ENCODE measurements at places on chromosomes 11 and 22. TPM values are rescaled to one million over a fixed set of nuclear protein-coding genes. Genes with fewer than 3 reads are reported as not detected.

GRCh38 chr11:108025387-108026080, 16.8 kb downstream of the CUL5 start:
- no peak for DNase-seq

ARSA gene
- total RNA-seq = 21.4 TPM

GRCh38 chr11:130806746-130807145, 109.5 kb downstream of the SNX19 start:
- no peak for DNase-seq

HBG2 gene
- 0.40 TPM for total RNA-seq

DNA sequence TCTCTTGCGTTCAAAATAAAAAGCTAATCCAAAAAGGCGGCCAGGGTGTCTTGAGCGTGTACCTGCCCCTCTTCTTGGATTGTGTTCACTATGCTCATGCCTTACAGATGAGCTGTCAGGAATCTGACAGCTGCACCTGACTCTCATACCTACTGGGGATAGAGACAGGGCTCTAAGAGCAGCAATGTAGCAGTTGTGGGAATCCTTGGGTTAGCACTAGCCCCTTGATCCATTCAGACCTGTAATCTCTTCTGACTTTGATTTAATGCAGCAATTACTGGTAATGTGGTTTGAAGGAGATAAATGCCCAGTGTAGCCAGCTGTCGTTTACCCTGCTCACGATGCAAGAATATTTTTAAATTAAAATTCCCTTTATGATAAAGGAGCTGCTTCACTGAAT, 145.8 kb downstream of the APOL5 start:
- no peak for DNase-seq

DNA sequence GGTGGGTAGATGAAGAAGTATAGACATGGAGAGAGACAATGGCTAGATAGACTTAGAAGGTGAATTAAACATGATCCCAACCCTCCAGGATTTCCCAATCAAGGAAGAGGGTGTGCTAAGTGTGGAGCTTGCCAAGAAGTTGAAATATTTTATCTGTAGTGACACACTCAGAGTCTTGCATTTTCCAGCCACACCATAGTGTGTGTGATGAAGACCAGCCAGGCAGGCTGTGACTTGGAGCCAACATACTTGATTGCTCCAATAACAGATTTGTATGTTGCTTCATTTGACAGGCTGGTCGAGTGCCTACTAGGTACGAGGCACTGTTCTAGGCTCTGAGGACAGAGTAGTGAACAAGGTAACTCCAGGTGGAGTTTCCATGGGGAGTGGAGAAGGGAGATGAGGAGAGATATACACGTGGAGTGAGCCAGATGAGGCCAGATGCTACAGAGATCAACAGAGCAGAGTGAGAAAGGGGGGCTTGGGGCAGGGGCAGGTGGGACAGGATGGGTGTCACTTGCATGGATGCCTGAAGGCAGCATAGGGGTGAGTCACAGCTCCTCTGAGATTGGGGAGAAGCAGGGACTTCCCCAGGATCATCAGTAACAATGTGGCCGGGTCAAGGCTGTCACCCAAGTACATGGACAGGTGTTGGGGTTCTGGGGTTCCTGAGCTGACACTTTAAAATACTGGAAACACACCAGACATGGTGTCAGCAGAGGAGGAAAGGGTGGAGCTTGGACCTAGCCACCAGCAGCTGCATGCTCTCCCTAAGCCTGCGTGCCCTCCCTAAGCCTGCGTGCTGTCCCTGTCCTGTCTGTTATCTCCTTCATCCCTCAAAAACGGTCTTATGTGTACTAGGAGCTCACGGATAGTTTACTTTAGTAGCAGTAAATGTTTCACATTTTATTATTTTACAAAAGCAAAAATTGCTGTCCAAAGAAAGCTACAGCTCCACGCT, 23.6 kb downstream of the PDGFB start:
- peak; percentile 6 for DNase-seq

DNA sequence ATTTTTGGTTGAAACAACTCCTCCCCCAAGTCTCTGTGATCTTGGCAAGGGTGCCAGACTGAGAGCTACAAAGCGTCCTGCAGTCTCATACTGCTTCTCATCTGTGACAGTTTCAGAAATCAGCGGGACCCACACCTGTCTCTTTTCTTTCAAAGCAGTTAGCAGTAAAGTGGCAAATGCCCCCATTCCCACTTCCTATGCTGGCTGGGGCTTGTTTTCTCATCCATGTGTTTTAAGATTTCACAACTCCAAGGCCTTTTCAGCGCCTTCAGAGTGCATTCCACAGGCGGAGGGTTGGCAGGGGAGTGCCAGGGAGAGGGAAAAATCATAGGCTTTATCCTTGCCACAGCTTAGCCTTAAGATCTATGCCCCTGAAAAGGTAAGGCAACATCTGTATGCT, 493.5 kb downstream of the OPCML start:
- DNase-seq = no peak

DNA sequence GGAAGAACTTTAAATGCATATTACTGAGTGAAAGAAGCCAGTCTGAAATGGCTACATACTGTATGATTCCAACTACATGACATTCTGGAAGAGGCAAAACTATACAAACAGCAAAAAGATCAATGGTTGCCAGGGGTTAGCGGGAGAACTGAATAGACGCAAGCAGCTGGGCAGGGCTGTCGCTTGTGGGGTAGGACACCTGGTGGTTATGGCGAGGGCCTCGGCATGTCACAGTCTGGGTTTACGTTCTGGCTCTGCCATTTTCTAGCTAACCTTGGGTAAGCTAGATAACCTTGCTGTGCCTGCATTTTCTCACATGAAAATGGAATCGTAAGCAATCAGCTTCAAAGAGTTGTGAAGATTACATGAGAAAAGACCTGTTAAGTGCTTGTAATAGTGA, 55.2 kb upstream of the SYT13 start:
- no peak for DNase-seq

- DNase-seq = no peak
Measured at GRCh38 chr11:128904656-128905344, 13.6 kb downstream of the KCNJ5 start.
